ENCODE measurements at places on chromosomes 1 and 21.

GRCh38 chr1:24020470-24020869 is 40.3 kb upstream of the SRSF10 start:
- no peak for DNase-seq

DNA sequence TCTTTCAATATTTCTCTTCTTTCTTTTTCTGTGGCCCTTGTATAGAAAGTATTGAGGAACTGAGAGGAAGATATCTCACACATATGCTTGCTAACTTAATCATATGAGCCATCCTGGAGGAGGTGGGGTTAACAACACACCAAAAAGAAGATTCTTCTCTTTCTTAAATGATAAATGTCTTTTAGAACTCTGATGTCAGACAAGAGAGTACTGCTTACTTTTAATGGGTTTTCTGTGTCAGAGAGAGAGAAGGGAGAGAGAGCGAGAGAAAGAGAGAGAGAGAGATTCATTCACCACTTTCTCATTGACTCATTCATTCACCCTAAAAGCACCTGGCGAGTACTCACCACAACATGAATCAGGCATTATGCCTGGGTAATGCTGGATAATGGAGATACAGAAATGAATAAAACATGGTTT is 250.3 kb upstream of the SGIP1 start:
- DNase-seq = no peak

- DNase-seq = no peak
These were observed 1.6 kb downstream of the ELF3 start for GRCh38 chr1:202011994-202012393.

DNA sequence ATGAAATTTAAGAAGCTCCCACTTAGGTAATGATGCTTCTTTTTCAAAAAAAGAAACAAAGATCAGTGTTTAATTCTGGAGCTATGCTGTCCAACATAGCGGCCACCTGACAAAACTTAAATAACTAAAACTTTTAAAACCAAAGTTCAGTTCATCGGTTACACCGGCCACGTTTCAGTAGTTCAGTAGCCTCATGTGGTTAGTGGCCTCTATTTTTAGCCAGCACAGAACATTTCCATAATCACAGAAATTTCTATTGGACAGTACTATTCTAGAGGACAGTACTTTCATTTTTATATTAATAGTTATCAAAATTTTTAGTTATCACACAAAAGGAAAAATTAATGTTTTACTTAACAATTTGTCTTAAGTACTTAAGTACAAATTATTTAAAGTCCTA is 141.0 kb downstream of the USP25 start:
- no peak for DNase-seq

GRCh38 chr21:36479415-36480402 is at the start of gene CLDN14:
Gene CLDN14 (minus strand): TSS chr21:36480122. CDS start chr21:36461695, 18,427 bp downstream.
- no peak for DNase-seq

DNA sequence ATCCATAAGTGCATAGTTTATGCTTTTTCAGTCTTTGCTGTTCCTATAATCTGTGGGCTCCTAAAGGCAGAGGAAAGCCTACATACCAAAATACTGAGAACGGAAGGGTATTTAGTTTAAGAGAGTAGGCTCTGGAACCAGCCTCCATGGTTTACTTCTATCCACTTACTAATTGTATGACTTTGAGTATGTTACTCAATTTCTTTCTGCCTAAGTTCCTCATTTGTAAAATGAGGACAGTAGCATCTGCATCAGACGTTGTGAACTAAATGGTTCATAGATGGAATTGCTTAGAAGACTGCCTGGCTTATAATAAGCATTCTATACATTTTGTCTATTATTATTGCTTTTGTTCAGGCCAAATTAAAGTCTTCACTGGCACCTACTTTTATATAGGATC is 111.0 kb downstream of the NTNG1 start:
- no peak for DNase-seq

GRCh38 chr1:167966050-167966449 is 29.2 kb upstream of the MPC2 start:
- DNase-seq = no peak

DNA sequence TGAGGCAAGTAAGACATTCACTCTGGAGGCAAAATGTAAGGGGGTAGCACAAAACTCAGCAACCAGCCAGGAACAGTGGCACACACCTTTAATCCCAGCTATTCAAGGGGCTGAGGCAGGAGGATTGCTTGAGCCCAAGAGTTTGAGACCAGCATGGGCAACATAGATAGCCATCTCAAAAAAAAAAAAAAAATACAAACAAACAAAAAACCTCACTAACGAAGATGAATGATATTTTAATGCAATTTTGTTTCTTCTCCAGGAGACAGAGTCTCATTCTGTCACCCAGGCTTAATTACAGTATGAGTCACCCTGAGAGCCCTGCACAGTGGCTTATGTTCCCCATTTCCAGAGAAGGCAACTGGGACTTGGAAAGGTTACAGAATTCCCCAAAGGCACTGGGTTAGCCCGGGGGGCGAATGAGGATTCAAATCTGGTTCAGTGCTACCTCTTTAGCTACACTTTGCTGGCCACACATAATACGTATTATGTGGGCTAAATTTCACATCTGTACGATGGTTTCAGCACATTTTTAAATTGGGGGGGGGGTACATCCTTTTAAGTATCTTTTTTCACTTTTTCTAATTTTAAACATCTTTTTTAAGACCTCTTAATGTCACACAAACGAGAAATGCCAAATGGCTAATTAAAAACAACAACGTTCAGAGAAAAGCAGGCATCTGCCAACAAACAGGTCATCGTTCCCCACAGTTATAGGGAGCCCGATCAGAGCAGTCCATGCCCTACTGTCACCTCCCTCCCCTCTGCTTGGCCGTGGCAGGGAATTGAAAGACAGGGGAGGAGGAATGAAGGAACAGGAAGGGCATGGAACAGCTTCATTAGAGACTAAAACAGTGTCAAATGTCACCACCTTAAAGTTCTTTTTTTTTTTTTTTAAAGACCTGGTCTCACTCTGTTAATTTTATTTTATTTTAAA is 3.5 kb downstream of the CELA2A start:
- DNase-seq = no peak

- DNase-seq = no peak
These were observed 23.0 kb upstream of the TBX15 start for GRCh38 chr1:119011116-119011515.

GRCh38 chr21:43624339-43624738 is 34.9 kb downstream of the HSF2BP start:
- DNase-seq = no peak

- no peak for DNase-seq
These were observed 58.4 kb upstream of the KAZN start for GRCh38 chr1:14539953-14540563.

DNA sequence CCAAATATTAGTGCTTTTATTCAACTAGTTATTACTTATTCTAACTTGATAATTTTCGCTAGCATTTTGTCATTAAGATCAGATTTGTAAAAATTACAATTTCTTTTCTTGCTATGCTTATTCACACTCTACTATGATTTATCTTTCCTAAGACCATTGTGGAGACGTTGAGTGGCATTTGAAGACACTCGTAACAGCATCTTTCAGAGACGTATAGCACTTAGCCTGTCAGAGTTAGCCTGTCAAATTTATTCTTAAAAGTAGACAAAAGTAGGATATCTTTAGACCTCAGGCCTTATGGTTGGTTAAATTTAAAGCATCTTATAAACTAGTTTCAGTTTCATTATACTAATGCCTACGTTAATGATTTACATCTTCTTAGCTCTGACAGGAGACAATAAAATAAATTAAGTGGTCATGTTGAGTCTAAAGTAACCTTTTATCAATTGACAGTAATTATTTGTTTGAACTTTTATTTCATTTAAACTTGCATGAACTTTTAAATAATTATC is 1410.1 kb downstream of the MRPL39 start:
- DNase-seq = no peak

GRCh38 chr1:39269349-39269748 is 64.9 kb downstream of the MACF1 start:
- DNase-seq = no peak

- DNase-seq = no peak
These were observed 76.5 kb downstream of the DHRS3 start for GRCh38 chr1:12541274-12542137.

- no peak for DNase-seq
These were observed 117.0 kb downstream of the TGFB2 start for GRCh38 chr1:218462116-218462515.

DNA sequence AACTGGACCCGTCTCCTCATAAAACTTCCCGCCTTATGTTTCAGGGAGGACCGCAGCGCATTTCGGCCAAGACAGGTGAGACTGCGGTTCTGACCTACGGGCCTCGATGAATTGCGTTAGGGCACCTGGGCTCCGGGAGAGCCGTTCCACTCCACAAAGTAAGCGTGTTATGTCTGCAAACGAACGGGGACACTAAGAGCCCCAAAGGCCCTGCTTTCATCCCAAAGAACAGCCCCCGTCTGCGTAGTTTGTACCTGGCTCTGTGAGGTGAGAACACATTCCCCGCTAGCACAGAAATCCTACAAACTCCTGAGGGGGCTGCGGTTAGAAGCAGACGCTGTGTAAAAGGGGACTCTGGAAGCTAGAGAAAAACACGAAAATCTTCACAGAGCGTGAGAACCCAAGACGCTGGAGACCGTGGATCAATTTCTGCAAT is 41.6 kb upstream of the PPIAL4F start:
- no peak for DNase-seq

DNA sequence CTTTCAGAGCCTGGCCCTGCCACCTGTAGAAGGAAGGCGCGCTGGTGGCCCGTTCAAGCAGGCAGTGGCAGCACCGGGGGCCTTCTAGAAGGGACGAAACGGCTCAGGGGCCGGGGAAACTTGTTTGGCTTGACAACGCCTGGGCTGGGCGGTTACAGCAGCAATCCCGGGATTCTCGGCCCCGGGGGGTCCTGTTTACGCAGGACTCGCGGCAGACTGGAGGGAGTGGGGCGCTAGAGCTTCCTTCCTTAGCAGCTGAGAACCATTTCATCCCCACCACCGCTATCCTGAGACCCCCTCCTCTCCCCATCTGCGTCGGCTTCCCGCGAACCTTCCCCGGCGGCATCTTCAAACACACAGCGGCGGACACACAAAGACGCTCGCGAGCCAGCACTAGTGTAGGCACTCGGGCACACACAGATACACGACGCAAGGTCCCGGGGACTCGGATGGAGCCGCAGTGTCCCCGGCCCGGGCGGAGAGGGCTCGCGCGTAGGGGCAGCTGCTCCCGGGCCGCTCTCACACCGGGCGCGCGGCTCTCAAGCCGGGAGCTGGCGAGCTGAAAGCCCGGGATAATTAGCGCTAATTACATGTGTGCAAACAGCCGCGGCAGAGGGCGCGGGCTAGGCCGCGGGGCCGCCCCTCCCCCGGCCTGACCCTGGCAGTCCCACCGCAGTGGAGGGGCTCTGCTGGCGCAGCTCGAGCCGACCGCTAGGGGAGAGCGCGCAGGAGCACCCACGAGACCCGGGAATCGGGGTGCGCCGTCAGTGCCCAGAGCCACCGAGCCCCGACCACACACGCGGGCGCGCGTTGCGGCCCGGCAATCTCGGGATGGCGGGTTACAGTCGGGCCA is 271.4 kb downstream of the FOXD2 start:
- DNase-seq = peak; percentile 70

DNA sequence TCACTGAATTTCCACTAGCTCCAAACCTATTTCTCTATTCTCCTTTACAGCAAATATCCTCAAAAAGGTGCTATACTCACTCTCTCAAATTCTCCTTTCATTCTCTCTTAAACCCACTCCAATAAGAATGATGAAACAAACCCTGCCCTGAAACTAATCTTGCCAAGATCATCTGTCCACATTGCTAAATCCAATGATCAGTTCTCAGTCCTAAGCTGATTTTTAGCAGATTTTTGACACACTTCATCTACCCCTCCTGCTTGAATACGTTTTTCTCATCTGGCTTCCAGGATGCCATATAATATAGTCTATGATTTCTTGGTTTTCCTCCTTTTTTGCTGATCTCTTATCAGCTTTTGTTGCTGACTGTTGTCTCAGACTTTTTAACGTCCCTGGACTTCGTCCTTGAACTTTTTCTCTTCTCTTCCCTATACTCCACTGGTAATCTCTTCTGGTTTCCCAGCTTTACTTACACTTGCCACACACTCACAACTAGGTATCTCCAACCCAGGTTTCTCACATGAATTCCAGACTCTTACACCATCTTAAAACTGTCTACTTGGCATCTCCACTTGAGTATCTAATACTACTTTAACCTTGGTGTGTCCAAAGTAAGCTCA is 35.3 kb downstream of the RERE start:
- no peak for DNase-seq

DNA sequence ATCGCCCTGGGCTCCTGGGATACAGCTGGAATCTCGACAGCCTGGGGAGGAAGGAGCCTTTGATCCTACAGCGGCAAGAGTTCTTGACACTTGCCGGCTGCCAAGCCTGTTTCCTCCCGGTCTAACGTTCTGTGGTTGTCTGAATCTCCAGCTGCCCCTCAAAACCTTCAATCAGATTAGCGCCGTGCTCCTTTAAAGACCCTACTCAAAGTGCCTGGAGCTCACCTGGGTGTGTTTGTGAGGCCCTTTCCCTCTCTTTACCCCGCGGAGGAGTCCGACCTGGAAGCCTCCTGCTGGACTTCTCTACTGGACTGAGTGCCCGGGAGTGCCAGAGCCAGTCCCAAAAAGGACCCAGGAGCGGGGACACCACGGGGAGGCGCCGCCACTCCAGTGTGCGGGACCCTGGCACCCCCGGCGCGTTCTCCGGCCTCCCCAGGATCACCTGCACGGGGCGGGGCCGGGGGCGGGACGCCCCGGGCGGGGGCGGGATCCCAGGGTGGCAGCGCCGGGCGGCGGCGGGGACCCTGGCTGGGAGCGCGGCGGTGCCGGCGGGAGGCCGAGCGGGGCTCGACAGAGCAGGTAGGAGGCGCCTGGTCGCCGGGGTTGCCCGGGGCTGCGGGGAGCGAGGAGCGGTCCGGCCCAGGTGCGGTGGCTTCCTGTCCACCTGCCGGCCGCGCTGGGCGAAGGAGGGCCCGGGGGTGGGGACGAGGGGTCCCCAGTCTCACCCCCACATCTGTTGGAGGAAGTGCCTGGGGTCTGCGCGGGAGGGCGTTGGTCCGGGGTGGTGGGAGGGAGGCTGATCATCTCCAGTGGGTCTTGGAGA is at the start of gene NCMAP:
TSS of gene NCMAP (plus strand) at position 497 of the 823 bp plus-strand sequence. CDS start 39,344 bp downstream, outside the sequence.
- no peak for DNase-seq

DNA sequence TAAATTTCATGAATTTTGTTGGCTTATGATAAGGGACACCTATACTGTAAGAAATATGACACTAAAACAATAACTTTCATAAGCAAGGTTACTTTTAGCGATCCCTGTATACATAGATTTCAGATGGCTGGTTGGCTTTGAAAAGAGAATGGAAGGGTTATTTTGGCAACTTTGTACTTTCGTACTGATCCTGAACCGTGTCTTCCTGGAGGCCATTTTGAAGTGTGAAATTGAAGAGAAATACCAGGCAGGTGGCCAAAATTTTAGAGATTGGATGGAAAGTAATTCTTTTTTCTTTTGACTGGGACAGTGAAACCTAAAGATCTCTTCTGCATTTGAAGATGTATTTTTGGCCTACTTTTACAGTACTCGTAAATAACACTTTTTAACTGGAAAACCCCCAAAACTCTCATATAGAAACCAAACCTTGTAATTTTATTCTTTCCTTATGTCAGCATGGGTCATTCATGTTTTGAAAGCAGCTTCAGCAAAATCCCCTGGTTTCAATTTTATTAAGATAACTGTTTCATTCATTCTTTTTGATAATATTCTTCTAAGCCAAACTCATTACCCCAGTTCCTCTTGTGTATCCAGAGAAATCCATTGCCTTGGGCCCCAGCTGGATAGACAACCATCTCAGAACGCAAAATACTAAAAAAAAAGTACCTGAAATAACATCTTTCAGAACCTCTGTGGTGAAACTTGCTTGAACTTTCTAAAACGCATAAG is 38.4 kb upstream of the ZNF281 start:
- no peak for DNase-seq

All from NCI-H748 treated with DMSO at 0.1 percent for 48 hours (cell line).